Choroid plexus epithelial cell (primary cell): ENCODE measurements at places on chromosomes 11 and 22.

- no peak for DNase-seq
These were observed 5.7 kb downstream of the HSD17B12 start for GRCh38 chr11:43686207-43686606.

DNA sequence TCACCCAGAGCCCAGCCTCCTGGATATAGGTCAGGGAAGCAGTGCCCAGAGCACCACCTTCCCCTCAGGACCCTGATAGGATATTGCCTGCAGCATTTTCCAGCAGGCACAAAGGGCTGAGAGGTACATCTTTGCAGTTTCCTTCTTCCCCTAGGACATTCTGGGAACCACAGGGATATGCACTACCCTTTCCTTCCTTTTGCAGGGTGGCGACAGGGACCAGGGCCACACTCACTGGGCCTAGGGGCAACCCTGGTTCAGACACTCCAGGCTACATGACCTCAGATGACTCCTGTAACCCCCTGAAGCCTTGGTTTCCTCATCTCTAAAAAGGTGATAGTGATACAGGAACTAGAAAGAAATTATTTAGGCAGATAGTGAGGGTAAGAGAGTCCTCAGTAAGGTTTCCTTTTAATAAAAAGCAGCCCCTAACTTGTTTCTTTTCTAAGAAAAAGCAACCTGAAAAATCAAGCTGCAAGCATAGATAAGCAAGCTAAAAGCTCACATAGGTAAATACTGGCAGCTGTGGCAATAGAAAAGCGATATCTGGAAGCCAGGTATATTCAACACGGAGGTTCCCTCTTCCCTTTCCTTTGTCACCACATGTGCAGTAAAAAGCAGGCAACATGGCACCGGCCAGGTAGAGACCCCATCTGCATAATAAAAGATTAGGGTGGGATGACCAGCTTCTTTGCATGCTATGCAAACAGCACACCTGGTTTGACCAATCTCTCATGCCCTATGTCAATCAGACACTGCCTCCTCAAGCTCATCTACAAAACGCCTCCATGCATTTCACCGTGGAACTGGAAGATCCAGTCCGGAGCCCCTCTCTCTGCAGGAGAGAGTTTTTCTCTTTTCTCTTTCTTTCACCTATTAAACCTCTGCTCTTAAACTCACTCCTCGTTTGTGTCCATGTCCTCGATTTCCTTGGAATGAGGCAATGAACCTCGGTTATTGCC is 13.2 kb upstream of the MRGPRX2 start:
- DNase-seq: no peak

DNA sequence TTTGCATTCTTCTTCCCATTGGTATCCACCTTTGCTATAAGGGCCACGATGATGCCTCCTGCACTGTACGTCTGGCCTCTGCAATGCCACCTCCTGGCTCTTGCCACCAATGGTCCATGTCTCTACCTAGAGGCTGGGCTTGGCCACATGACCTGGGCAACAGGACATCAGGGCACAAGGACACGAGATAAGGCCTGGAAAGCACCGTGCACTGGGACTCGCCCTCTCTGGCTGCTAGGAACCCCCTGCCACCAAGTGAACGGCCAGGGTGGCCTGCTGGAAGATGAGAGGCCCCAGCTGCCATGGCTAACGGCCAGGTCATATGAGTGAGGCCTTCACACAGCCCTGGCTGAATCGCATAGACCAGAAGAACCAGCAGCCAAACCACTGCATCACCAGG is 87.4 kb downstream of the TRMU start:
- DNase-seq: no peak

GRCh38 chr22:22702237-22703202 is 58.1 kb downstream of the GGTLC2 start:
- DNase-seq: no peak

GRCh38 chr11:100715165-100715761 is 28.2 kb downstream of the ARHGAP42 start:
- DNase-seq: no peak
